ENCODE measurements at places on chromosomes 3 and 15.
A peak's percentile ranks its signal among the peaks of the same experiment; 100 is the strongest.

GRCh38 chr15:57626713-57627440, 35.2 kb downstream of the MYZAP start:
- no peak for DNase-seq

DNA sequence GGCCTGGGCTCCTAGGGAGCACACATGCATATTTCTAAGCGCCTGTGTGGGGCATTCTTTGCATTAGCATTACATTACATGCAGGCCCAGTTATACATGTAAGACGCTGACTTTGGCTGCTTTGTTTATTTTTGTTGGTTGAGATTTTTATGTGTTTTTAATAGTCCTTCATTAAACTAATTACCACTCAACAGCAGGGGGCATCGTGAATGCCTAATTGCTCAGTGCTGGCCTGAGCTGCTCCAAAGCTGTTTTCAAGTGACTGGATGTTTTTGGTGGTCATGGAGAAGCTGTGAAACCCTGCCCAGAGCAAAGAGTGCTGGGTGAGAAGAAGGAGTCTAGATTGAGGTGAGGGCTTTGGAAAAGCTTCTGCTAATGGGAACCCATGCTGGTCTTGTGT, 41.5 kb downstream of the GPD1L start:
- no peak for DNase-seq

- DNase-seq: no peak
Observed at GRCh38 chr3:181616088-181617070, 95.3 kb upstream of the SOX2 start.

- no peak for DNase-seq
Observed at GRCh38 chr3:28980131-28980530, 300.7 kb upstream of the RBMS3 start.

DNA sequence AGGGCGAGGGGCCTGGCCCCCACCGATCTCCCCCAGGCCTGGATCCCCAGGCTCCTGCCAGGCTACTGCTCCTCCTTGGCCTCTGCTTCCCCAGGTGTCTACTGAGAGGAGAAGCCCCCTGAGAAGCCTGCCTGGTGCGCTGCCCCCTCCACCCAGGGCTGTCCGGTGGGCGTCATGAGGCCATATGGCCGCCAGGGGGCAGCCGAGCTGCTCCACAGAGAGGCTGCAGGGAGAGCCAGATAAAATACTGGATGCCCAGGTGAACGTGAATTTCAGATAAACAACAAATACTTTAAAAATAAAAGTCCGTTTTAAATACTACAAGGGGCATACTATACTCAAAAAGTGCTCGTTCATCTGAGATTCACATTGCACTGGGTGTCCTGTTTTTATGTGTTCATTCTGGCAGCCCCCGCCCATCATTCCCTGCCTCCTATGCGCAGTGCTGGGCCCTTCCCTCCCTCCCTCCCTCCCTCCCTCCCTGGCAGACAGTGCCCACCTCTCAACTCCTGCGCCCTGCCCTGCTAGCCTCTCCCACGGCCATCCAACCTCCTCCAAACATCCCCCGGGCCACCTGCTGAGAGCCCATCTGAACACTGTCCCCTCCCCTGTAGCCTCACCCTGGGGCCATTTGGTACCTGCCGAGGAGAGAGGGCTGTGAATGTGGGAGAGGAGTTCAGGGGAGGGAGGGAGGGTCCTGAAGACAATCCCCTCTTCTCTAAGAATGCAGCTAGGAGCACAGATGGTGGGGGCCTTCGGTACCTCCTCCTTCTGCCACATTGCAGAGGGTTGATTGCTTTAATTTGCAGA, 29.6 kb downstream of the PSTPIP1 start:
- DNase-seq: peak; percentile 74

DNA sequence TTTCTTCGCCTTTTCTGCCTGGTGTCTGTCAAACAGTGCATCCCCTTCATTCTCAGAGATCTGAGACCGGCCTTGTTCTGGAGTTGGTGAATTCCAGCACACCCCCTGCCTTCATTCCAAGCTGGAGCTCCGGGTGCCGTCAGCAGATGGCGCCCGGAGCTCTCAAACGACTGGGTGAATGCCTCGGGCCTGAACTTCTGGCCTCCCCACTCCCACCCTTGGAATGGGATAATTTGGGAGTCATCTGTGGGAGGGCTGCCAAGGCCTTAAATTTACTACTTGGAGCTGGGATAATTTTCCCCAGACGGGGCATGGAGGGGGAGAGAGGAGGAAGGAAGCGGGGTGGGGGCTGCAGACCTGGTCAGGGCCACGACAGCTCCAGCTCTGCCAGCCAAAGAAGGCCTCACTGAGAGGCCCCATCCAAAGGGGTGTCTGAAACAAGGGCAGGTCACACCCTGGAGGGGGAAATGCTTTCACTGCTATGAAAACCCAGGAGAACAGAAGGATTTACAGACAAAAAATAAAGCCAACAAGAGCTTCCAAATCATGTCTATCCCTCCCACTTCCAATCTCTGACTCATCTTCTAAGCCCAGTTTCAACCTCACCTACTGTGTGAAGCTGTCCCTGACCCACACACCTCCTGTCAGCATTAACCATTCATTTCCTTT, 187.9 kb downstream of the OPA1 start:
- DNase-seq: peak; percentile 26

DNA sequence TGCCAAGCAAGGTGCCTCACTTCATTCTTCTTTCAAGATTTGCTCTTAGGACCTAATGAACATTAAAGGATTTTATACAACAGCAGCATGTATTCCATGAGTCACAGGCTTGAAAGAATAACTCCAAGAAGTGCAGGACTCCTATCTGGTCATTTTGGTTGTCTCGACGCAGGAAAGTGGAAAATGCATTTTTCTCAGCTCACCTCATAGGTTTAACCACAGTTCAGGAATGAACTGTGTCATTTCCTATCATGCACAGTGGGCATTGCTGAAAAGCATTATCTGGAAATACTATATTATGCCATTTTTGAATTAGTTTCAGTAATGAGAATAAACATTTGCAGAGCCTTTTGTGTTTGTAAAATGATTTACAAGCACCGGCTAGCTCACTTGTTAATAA, 98.7 kb upstream of the BFSP2 start:
- no peak for DNase-seq

DNA sequence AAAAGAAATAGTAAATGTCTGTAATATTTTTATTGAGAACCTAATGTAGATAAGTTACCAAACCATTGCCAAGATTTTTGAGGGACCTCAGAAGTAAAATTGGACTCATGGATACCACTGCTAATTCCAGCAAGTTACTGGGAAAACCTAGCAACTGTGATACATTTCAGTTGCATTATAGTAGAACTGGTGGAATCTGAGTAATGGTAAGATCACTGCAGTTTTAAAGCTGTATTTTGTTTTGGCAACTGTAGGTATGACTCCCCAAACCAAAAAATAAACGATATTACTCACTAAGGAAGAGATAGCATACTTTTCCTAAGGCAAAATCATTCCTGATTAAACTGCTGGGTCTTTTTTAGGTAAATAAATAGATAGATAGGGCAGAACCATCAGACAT, 54.0 kb downstream of the ARMC8 start:
- no peak for DNase-seq

- no peak for DNase-seq
Observed at GRCh38 chr15:63597038-63597790, at the start of gene FBXL22. FBXL22 (plus strand) TSS chr15:63597387; CDS start chr15:63597393, 6 bp downstream.

DNA sequence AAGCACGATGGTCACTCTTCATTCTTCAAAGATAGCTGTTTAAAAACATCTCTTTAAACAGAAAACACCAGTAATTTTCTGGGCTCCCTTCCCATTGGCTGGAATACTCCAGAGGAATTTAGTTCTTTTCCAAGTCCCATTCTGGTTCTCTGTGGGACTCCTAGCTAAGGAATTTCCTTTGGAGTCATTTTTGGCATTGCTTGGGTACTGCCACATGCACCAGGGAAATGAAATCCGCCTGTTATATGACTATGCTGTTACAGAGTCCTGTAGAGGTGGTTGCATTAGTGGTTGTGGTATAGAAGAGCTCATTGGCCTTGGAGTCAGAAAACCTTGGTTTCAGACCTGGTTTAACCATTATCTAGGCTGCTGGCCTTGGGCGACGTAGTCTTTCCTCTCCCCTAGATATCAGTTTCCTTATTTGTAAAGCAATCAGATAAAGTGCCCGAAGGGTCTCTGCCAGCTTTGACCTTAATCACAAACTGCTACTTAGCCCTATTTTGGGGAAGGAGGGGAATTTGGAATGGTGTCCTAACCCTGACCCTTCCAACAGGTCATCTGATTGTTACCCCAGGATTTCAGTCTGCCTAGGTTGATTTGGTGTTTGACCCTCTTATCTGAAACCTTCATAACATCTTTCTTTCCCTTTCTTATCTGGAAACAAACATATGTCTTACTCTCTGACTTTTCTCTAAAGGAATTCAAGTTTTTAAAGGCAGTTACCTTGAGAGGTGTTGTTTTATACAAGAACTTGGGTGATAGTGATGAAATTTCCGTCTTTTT, 13.4 kb downstream of the RTP1 start:
- no peak for DNase-seq

GRCh38 chr15:38531509-38531908, 33.1 kb downstream of the RASGRP1 start:
- DNase-seq: peak; percentile 12

DNA sequence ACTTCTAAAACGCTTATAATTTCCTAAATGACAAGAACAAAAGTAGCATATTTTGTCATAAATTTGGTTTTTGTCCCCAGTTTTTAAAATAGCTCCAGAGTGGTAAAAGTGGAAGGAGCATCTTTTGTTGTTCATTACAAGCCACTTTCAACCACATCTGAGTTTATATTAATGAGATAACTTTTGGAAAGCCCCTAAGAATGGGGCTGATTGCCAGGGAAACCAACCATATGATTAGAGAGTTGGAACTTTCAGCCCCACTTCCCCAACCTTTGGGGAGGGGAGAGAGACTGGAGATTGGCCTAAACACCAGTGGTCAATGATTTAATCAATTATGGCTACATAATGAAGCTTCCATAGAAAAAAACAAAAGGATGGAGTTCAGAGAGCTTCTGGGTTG, 57.4 kb downstream of the CPA3 start:
- DNase-seq: no peak

- no peak for DNase-seq
Observed at GRCh38 chr3:159258934-159259333, 457.1 kb downstream of the MFSD1 start.

- no peak for DNase-seq
Observed at GRCh38 chr15:63448266-63448665, 56.1 kb upstream of the USP3 start.

DNA sequence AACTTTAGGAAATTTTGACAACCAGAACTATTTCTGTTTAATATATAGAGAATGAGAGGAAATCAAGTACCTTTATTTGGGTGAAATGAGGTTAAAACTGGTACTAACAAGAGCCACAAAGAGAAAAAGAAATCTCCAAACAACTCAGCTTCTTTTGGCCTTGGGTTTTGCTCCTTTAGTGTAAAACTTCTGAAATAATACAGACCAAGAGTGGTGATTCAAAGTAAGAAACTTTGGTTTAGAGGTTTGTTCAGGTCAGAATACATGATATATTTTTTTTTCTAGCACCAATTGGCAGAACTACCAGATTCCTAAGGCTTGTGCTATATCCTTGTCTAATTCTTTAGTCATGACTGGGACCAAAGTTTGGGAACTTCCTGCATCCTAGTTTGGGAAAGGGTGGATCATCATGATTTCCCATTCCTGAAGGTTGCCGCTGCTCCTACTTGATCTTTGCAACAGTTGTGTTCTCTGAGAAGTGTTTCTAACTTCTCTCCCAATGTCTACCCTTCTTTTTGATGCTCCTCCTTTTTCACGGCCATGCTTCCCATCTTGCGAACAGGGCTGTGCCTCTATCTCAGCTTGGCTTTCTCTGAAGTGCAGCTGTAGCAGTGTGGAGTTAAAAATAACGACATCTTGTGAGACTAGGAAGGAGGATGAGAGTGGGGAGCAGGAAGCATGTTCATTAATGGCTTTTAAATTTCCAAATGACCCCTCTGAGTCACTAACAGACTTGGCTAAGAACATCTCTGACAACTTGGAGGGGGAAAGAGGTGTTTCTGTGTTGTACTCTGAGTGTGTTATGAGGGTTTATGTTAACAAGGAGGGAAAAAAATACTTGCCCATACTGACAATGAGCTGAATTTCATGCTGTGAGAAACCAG, 87.7 kb downstream of the KCNAB1 start:
- no peak for DNase-seq

DNA sequence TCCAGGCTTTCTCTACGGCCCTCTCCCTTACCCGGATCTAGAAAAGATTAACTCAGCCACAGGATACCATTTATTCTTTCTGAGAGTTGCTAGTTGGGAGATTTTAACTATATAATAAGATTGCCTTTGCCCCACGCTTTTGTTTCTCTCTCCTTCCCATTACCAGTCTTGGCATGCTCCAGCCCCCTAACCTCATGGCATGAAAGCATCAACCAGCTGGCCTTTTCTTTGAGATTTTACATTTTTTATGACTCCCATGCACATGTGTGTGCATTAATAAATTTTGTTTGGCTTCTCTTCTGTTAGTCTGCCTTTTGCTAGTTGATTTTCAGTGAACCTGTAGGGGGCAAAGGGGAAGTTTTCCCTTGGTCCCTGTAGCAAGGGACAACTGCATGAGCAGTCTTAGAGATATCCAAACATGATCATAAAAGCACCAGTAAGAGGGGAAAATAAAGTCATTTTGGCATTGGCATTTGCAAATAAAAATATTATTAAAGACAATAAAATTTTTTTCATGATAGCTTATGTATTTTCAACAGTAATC, 73.6 kb downstream of the OXSM start:
- DNase-seq: no peak

GRCh38 chr15:60773901-60774300, 295.0 kb upstream of the ICE2 start:
- no peak for DNase-seq

DNA sequence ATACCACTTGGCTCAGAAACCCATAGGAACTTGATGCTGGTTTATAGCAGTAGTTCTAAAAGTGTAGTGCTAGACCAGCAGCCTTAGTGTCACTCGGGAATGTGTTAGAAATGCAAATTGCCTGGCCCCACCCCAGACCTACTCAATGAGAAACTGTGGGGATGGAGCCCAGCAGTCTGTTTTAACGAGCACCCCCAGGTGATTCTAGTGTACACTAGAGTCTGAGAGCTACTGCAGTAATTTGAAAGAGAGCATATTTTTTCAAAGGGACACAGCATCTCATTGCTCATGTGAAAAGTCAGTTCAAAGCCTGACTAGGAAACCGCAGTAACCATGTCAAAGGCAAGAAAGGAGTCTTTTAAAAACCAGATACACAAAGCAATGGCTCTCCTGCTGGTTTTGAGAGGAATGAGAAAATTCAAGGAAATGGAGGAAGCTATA, 313.4 kb downstream of the SQOR start:
- peak; percentile 32 for DNase-seq

- no peak for DNase-seq
Observed at GRCh38 chr3:113213896-113214587, 2.7 kb downstream of the BOC start.

DNA sequence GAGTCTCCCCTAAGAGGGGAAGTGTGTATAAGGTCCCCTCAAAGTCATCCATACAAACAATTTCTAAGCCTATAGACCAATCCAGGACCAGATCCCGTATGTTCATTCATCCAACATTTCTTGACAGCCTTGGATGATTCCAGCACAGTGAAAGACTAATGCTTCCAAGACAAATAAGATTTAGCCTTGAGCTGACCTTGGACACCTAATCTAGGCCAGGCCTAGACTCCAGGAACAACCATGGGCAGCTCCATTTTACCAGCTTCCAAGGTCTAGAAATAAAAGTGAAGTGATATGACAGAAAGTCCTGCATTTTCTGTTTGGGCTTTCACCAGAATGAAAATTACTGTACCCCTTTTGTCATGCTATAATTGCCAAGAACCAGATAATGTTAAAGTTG, 67.9 kb upstream of the BCL6 start:
- DNase-seq: no peak

- DNase-seq: no peak
Observed at GRCh38 chr3:53739966-53740365, 106.3 kb downstream of the CHDH start.

- DNase-seq: no peak
Observed at GRCh38 chr3:106737265-106737664, 640.0 kb upstream of the CCDC54 start.

Measured in activated CD8-positive, alpha-beta T cell treated with anti-CD3 and anti-CD28 coated beads, Interleukin-2, amount 10 ng/mL, durations not matched to agents 7 days and 5 days (primary cell).